ENCODE measurements at places on chromosomes 5 and 9. TPM values are rescaled to one million over a fixed set of nuclear protein-coding genes. Genes with fewer than 3 reads are reported as not detected.

CA9 gene
- 670 TPM for total RNA-seq

KIF12 gene
- 79.4 TPM for total RNA-seq

CEP72 gene
- 0.14 TPM for total RNA-seq

CENPH gene
- 10.3 TPM for total RNA-seq

PRELID1 gene
- total RNA-seq: 84.0 TPM

C5orf46 gene
- total RNA-seq: not detected

CDHR2 gene
- 18.0 TPM for total RNA-seq

BARHL1 gene
- not detected for total RNA-seq

LAMC3 gene
- total RNA-seq: 9.6 TPM

MRPL50 gene
- 46.1 TPM for total RNA-seq

ADRA1B gene
- 0.45 TPM for total RNA-seq

ANKRD18B gene
- total RNA-seq: not detected

SPATA31A3 gene
- not detected for total RNA-seq

RNF183 gene
- not detected for total RNA-seq

SH3PXD2B gene
- 25.2 TPM for total RNA-seq

FBXL7 gene
- 11.2 TPM for total RNA-seq

CDKN2A gene
- not detected for total RNA-seq

BTNL3 gene
- total RNA-seq: 0.58 TPM

CTNNAL1 gene
- total RNA-seq: 15.6 TPM

SLC6A19 gene
- not detected for total RNA-seq

DOK3 gene
- total RNA-seq: 0.43 TPM

GCNT4 gene
- 21.8 TPM for total RNA-seq

NAIP gene
- 28.6 TPM for total RNA-seq

HAPLN1 gene
- 1.4 TPM for total RNA-seq

GGTA1 gene
- not detected for total RNA-seq

ZFR gene
- total RNA-seq: 110 TPM

RPL12 gene
- 1,155 TPM for total RNA-seq

TCF7 gene
- total RNA-seq: 9.9 TPM

CDC20B gene
- not detected for total RNA-seq

LRRC26 gene
- 440 TPM for total RNA-seq

TTC16 gene
- not detected for total RNA-seq

ENG gene
- total RNA-seq: 44.3 TPM

ARSI gene
- total RNA-seq: not detected

PDLIM4 gene
- 37.8 TPM for total RNA-seq

IL4 gene
- total RNA-seq: not detected

ADGRV1 gene
- 1.4 TPM for total RNA-seq

FAM151B gene
- total RNA-seq: 14.7 TPM

SLC45A2 gene
- total RNA-seq: not detected

OTP gene
- not detected for total RNA-seq

PTPN3 gene
- total RNA-seq: 15.4 TPM

ARID3C gene
- not detected for total RNA-seq

ZBTB26 gene
- 5.2 TPM for total RNA-seq

GOLGA2 gene
- total RNA-seq: 92.7 TPM

BHMT2 gene
- total RNA-seq: 1.4 TPM

ALDOB gene
- 3.5 TPM for total RNA-seq

CKMT2 gene
- total RNA-seq: 25.5 TPM

ZNF883 gene
- total RNA-seq: not detected

PDE8B gene
- not detected for total RNA-seq

IFNB1 gene
- not detected for total RNA-seq

ANKRD31 gene
- total RNA-seq: not detected

All from stomach (tissue), 19 donors.